ENCODE measurements at places on chromosomes 4 and X.
A peak's percentile ranks its signal among the peaks of the same experiment; 100 is the strongest.

DNA sequence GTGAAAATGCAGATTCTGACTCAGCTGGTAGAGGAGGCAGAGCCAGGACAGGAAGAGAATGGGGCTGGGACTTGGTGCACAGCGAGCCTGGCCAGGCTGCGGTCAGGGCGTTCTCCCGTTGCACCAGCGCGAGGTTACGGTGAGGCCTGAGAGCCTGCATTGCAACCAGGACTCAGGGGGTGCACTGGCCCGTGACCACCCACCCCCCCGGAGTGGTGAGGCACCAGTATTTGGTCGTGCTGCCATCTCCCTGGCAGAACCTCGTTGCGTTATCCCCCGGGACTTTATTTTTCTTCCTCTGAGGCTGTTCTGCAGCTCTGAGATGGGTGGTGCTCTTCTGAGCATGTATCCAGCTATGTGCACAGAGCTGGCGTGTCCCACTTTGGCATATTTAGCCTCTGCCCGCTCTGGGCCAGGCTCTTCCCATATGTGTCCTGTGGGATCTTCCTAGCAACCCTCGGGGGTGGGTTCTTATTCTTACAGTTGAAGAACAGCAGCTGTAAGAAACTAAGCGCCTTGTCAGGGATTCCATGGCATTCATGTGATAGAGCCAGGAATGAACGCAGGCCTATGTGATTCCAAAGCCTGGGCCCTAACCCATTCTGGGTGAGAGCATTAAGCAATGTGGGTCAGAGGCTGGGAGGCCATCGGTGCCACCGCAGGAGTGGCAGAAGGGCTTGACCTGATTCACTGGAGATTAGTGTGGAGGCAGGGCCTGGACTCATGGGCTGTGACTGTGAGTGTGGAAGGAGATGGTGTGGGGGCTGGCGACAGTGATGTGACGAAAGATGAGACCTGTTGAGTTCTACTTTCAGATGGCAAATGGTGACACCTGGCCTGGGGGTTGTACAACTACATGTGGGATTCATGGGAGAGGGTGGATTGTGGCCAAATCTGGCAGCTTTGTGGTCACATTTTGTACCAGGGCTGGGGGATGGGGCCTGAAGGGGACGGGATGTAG lies 3.1 kb downstream of the TADA2B start:
- DNase-seq, result no peak

GRCh38 chrX:119410854-119411253 lies 11.7 kb downstream of the SLC25A43 start:
- DNase-seq, result no peak

DNA sequence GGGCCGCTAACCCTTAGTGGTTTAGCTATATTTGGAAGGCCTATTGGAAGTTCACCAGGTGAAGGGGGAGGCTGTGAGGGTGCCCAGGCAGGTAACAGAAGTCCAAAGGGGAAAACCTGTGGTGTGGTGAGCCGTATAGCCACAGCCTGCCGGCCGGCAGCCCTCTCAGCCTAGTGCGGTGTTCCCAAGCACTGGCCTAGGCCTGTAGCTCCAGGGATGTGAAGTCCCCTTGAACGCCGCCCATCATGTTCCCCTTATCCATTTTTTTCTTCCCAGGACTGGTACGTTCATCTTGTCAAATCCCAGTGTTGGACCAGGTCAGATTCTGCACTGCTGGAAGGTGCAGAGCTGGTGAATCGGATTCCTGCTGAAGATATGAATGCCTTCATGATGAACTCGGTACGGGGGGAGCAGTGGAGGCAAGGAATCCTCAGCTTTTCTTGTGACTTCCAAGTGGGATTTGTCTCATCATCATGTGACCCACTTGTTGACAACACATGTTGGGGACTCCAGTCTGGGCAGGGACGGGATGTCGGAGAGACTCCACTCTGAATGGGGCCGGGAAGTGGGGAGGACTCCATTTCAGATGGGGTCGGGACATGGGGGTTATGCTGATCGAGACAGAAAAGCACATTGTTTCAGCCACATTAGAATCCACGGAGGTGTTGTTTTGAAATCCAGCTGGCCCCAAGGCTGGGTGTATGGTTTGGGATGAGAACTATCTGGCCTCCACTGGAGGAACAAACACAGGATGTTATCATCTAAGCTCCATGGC lies 39.2 kb upstream of the MSANTD1 start:
- DNase-seq, result no peak

DNA sequence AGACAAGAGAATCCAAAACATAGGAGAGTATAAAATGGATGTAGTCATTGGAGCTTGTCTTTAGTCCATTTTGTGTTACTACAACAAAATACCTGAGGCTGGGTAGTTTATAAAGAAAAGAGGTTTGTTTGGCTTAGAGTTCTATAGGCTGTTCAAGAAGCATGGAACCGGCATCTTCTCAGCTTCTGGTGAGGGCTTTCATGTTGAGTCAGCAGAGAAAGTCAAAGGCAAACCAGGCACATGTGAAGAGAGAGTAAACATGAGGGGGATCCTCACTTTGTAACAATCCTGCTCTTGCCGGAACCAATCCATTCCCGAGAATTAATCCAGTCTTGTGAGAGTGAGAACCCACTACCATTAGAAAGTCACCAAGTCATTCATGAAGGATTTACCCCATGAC lies 8.1 kb upstream of the HCCS start:
- DNase-seq, result no peak

- no peak for DNase-seq
Measured at GRCh38 chr4:186297013-186297645, 31.1 kb downstream of the F11 start.

DNA sequence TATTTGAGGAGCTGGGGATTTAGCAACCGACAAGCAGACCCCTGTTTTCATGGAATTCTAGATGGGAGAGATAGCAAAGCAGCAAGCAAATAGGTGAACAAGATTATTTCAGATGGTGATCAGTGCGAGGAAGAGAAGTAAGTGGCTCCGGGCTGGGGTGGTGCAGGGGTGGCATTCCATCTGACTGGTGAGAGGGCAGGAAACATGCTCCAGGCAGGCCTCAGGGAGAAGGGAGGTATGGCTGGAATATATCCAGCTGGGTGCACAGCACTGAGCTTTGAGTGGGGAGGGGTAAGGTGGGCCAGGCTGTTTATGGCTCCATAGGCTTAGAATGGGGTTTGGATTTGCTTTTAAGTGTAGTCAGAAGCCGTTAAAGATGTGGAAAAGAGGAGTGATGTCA lies 21.2 kb downstream of the PTTG2 start:
- peak; percentile 88 for DNase-seq

DNA sequence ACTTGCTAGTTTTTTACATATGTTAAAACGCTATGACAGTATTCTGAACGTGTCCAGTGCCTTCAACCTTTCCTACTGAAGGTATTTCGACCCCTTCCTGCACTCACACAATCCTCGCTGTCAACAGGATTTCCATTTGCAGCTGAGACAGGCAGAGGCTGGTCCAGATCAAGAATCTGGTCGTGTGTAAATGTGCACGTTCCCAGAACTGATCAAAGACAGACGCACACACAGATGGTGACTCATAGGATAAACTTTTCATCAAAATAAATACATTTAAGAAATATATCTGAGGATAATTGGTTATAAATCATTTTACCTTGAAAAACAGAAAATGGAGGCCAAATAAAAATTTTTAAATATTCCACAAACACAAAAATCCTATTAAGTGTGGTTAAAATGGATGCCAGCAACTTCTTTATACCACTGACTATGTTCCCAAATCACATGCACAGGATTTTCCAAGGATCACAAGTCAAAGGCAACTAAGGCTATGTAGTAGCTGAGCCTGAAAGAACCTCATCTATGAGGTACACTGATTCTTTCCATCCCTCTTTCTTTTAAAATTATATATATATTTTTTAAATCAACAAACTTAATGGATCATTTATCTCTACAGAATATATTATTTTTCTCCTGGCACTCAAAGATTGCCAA lies 85.9 kb downstream of the RNF150 start:
- DNase-seq, result no peak

DNA sequence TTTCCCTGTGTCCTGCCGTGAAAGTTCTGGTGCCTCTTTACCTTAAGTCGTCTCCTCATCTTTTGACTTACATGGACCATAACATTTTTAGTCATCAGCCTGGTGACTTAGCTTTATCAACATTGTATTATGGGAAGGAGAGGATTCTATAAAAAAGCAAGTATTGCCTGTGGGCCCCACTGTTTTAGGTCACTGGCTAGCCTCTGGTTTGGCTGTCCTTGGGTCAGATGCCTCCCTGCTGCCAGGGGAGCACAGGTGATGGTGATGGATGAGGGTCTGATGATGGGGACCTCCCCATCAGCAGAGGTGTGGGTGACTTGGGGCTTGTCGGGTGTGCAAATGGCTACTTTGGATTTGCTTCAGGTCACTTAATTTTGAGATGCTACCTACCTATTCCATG lies 51.8 kb downstream of the FAM193A start:
- no peak for DNase-seq

DNA sequence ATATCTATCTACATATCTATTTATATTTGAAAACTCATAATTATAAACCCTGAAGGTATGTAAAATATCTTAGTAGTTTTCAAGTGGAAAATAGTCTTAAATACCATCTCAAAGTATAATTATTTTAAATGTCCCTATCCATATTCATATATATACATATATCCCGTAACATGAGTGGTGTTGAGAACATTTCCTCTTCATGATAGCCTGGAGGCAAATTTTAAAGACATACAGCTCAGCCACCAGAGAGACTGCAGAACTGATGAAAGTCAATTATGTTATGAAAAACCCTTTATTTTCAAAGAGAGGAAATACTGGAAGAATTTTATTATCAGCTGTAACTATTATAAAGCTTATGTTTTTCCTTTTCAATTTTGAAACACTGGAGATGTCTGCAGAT lies 1806.7 kb upstream of the PCDH7 start:
- DNase-seq, result no peak

DNA sequence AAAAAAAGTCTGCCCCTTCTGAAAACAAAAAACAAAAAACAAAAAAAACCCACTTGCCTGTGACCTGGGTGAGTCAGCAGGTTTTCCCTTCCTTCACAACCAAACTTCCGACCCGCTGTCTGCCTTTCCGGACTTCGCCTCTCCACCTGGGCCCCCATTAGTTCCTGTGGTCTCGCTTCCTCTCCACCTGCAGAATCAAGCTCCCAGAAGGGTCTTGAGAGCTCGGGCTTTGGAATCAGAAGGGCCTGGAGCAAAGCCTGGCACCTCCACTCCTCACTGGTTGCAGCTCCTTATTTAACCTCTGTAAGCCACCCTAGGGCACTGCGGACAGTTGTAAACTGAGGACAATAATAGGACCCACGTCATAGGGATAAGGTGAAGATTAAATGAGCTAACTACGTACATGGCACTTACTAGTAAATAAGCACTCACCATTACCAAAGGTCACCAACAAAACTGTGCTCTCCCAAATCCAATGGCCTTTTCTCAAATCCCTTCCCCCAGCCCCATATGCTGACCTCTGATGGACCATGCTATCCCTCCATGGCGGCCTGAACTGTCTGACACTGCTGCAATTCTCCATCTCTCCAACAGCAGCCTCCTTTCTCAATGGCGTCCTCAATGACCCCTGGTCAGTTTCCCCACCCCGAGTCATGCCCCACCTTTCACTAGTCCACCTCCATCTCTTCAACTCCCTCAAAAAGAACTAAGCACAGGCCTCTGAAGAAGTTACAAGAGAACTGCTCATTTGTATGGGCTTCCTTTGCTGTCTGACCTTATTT lies 64.2 kb downstream of the IRF2 start:
- no peak for DNase-seq

DNA sequence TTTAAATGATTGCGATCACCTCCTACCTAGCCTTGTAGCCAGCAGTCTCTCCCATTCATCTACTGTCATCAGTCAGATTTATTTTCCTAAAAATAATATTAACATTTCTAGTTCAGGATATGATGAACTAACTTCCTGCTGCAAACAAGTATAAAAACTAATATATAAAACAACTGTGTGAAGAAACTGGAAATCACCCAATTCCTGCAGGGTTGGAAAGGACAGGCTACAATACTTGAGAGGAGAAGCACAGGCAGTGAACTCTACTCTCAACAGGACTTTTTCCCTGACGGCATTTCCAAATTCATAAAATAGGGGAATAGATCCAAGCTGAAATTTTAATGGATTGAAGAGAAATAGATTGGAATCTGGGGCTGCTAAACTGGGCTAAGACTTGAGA lies 14.2 kb upstream of the BBS12 start:
- no peak for DNase-seq

GRCh38 chr4:1399508-1400190 lies 6.6 kb downstream of the NKX1-1 start:
- no peak for DNase-seq

GRCh38 chrX:30906726-30907125 lies 17.7 kb upstream of the TAB3 start:
- DNase-seq, result peak; percentile 56

DNA sequence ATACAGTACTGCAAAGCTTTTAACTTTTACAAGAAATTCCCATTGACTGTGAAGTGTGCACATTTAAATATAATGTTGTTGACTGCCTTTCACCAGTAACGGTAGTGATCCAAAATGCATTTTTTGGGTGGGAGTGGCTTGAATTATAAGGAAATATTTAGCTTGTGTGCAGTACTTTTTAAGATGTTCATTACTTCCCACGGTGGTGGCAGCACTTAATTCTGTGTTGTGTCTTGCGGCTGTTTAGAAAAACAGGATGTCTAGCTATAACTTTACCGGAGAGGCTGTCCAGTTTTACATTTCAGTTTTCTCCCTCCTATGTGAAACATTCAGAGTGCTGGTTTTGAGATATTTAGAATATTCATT lies 1.7 kb downstream of the TMEM131L start:
- DNase-seq, result no peak

DNA sequence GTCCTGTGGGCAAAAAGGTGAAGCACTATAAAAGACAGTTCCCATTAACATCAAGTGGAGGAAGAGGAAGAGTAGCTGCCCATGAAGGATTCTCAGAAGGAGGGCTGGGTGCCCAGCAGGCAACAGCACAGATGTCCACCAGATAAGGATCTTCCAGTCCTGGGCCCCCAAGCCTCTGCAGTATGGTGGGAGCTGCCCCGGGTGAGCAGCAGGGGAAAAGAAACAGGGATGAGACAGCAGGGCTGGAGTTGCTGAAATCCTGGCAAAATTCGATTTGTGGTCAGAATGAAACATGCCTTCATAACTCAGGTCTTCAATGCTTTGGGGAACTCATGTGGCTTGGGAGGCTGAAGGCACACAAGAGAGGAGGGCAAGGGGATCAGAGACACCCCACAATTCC lies 94.6 kb downstream of the RASL11B start:
- DNase-seq, result no peak

DNA sequence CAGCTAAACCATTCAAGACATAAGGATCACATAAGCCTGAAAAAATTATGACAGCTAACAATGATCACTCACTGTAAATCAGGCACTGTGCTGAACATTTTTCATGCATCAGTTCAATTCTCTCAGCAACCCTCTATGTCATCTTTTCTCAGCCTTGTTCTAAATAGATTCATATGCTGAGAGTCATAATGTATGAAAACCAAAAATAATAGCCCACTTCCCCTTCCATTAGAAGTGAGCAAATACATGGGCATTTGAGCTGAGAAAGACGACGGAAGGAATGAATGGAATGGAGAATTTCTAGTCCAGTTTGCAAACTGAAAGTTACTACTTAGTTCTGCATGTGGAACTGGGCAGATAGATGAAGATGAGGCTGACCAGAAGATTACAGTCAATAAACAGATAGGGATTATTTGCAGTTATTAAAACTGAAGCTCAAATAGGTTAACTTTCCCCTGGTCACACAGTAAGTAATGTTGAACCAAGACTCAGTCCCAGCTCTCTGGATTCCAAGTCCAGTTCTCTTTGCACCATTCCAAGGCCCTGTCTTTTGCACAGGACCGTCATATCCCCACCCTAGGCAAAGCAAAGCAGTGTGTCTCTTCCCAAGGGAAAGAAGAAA lies 1.6 kb upstream of the SH3RF1 start:
- no peak for DNase-seq

All from islet precursor cell (in vitro differentiated cells).